GM10248 (cell line): ENCODE measurements at places on chromosomes 7 and 10.
A peak's percentile ranks its signal among the peaks of the same experiment; 100 is the strongest.

GRCh38 chr10:24385776-24386175, 176.8 kb downstream of the KIAA1217 start:
- no peak for DNase-seq

- no peak for DNase-seq
Observed at GRCh38 chr10:63720676-63721075, 199.5 kb downstream of the REEP3 start.

GRCh38 chr10:24920907-24921881, 31.2 kb downstream of the PRTFDC1 start:
- peak; percentile 33 for DNase-seq

DNA sequence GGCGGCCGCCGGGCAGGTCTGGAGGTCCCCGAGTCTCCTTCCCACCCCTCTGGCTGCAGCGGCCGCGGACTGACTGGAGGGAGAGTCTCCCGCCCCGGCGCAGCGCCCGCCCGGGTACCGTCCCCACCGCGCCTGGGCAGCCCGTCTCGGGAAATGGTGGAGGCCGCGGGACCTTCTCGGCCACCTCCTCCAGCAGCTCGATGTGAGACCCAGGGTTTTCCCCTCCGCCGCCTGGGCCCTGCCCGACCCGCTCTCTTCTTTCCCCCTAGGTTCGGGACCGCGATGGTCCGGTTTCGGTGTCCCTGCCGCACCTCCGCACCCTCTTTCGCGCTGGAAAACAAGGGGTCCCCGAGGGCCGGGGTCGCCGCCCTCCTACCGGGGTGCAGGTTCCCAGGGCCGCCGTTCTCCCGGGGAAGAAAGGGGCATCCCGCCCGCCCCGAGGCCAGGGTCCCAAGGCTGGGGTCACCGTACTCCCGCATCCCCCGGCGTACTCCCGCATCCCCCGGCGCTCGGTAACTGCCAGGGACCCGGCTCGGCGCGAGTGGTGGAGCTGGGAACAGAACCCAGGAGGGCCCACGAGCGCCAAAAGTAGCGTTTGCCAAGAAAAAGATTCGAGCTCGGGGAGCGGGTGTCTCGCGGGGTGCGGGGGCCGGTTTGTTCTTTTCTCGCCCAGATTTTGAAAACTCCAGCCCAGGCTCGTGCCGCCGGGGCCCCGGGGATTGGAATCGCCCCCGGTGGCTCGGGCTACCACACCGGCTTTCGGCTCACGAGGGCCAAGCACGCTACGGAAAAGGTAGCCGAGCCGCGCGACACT, 3.4 kb downstream of the TNRC18 start:
- no peak for DNase-seq

DNA sequence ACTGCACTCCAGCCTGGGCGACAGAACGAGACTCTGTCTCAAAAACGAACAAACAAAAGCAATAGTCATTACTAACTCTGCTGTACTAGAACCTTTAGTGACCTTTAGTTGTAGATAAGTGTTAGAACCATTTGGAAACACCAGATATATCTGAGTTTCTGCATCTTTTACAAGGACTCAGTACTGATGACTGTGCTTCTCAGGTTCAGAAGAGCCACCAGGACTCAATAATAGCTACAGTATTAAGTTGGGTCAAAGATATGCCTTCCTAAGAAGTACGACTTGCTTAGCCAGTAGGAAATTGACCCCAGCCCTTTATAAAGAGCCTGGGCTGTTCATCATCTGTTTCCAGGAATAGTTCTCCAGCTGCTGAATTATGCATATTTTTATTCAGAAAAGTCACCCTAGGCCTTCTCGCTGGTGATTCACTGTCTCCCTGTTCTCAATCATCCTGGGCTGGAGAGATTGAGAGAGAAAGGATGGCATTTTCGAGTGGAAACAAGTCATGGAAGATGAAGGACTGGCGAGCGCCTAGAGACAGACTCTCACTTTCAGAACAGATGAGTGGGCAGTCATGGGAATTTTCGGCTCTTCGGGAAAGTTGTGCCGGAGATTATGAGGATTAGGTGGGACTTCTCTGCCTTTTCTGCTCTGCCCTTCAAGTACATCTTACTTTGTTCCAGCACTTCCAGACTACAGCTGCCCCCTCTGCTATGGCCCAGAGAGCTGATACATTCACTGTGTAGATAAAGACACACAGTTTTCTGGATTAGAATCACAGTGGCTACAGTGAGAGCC, 316.1 kb downstream of the CCDC3 start:
- DNase-seq, result no peak

- DNase-seq, result peak; percentile 56
Observed at GRCh38 chr10:44008270-44008916, 359.7 kb upstream of the ZNF32 start.

- no peak for DNase-seq
Observed at GRCh38 chr10:58517491-58518355, 5.1 kb downstream of the BICC1 start.

GRCh38 chr7:55502124-55502857, 70.0 kb downstream of the VOPP1 start:
- DNase-seq, result no peak

- no peak for DNase-seq
Observed at GRCh38 chr10:130472236-130472635, 336.0 kb downstream of the GLRX3 start.

DNA sequence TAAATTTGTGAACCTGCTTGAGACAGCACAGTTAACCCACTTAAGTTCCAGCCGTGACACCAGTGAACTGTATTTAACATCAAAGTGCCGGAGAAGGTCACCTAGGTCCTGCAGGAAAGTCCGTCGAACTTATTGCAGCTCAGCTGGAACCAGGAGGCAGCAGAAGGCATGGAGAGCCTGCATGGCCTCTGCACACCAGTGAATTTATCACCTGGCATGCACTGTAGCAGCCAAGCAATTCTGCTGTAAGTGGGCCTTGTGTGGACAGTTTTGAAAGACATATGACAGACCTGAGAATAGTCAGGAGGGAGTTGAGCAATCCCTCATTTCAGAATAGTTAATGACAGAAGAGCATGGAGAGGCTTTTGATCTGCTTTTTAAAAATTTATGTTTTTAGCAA, 108.8 kb downstream of the PLXDC2 start:
- DNase-seq, result no peak

- peak; percentile 87 for DNase-seq
Observed at GRCh38 chr7:74206589-74207120, 3.2 kb upstream of the LAT2 start.

- no peak for DNase-seq
Observed at GRCh38 chr7:110854166-110854565, 236.8 kb upstream of the LRRN3 start.

DNA sequence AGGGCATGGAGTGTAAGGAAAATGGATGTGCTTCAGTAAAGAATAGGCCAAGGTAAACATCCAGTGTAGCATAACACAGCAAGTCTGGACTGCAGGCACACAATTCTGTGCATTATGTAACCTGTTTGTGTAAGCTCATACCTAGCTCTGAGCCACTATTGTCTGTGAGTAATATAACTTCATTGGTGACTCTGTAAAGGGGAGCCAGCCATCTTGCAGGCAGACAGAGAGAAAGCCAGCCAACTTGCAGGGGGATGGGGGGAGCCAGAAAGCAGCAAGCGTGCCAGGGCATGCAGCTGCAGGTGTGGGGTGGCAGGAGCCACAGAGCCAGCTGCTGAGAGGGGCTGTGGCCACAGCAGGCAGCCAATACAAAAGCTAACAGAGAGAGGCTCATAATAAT, 449.2 kb downstream of the IPMK start:
- no peak for DNase-seq

DNA sequence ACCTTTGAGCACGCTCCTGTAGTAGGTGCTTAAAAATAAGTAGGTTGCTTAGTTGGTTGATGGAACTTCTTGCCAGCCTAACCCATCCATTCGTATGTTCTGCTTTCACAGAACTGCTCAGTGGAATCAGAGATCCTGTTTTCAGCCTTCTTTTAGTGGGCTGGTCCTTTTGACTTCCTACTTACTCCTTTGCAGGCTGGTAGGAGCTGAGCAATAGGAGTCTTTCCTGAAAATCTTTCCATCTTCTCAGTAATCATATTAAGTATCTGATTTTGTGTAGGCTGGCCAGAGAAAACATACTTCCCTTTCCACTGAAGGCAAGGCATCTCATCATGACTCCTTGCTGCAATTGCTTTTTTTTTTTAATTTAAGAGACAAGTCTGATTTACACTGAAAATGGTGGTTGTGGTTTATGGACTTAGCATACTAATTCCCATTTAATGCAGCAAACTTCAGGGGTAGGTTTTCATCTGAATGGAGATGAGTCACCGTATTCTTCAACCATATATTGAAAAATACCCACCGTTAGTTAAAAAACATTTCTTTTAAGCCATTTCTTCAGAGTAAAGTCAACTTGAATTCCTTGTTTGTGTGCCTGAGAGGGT, 208.0 kb downstream of the ZNF365 start:
- DNase-seq, result no peak

DNA sequence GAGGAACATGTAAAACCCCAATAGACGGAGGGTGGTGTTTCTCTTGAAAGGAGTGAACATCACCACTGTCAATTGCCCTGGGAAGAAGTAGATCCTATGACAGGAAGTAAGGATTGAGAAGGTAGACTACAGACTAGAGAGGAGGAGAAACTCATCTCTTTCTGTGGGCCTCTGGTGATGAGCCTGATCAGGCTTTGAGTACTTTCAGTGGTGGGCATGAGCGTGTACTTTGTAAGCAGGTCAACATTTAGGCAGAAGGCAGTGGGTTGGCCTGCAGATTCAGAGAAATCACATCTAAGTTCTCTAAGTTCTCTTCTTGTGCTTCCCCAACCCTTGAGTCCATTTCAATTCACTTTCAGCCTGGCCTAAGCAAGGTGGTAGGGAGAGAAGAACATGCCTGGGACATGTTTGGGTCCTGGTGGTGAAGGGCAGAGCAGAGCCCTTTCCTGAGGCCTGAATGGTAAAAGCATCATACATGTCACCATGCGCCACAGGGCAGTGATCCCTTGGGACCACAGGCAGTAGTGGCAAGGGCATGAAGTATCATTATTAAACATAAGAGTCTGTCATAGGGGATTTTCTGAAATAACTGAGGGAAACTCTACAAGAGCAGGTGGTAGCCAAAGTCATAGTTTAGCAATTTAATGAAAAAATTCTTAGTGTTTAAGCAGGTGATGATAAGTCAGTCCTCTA, 56.4 kb upstream of the ANKRD1 start:
- DNase-seq, result no peak

DNA sequence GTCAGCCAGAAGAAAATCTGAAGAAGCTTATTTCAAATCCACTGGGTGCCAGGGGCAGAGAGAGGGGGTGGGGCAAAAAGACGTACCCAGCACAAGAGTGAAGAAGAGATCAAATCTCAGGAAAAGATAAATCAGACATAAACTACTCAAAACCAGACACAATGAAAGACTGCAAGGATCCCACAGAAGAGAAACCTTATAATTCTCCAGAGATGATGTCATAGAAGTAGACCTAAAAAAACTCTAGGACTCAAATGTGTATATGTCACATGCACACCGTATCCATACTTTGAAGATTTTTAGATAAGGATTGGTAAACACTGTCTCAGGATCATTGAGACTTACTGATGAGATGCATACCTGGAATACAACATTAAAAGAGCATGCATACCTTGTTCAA, 98.5 kb upstream of the PIK3CG start:
- no peak for DNase-seq

GRCh38 chr7:29363636-29364425, 169.3 kb downstream of the CHN2 start:
- DNase-seq, result no peak

- DNase-seq, result no peak
Observed at GRCh38 chr7:37445064-37445723, 3.5 kb downstream of the ELMO1 start.

GRCh38 chr7:69398986-69399385, 199.3 kb upstream of the AUTS2 start:
- DNase-seq, result no peak

DNA sequence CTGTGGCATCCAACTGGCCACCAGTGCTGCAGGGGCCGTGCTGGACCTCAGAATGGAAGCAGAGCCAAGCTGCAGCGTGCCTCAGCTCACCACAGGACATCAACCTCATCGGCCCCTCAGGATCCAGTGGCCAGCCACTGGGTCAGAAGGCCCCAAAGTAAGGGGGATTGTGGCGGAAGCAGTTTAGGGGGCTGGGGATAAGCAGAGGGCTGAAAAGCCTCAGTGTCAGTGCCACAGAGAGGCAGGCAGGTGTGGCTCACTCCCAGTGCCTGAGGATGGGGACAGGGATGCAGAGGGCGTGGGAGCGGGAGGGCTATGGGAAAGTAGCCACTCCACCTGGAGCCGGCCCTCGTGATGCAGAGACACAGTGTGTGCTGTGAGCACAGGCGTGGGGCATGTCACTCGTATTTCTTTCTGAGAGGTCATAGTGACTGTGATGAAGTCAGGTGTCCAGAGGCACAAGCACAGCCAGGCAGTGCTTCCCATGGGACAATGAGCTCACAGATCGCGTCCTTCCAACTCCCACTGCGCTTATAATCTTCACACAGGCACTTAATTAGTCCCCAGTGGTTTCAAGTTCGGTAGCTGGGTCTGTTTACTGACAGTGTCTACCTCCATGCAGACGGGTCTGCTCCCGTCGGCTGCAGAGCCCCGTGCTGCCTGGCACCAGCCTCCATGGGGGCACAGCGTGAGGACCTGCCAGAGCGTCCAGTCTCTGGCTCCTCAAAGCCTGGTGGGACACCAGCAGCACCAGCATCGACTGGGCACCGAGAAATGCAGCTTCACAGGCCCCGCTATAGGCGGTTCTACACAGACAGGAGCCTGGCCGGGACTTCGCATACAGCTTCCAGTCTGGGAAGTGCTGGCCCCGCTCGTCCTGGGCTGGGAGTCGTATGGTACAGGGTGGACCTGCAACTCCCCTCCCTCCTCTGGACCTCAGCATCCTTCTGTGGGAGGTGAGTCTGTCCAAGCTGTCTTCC, 42.9 kb upstream of the CNPY1 start:
- no peak for DNase-seq

- DNase-seq, result no peak
Observed at GRCh38 chr7:45253368-45253767, 95.8 kb downstream of the RAMP3 start.

- no peak for DNase-seq
Observed at GRCh38 chr10:43647576-43647975, 1.1 kb downstream of the ZNF32 start.

- DNase-seq, result no peak
Observed at GRCh38 chr10:119562097-119562496, 19.6 kb upstream of the RGS10 start.

DNA sequence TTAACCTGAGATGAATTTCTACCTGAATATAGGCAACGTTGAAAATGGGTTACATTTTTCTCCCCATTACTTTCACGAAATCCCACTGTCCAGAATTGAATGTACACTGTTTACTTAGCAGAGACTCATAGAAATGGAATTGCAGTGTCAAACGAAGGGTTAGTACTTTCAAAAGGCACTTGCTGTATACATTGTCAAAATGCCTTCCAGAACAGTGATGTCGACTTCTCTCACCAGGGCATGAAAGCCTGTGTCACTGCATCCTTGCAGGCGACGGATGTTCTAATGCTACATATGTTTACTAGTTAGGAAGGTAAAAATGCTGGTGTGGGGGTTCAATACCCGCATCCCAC, 41.2 kb downstream of the TACC2 start:
- DNase-seq, result no peak

- no peak for DNase-seq
Observed at GRCh38 chr10:625751-626711, 63.4 kb downstream of the DIP2C start.
